Esophagus squamous epithelium (tissue), 5 donors: ENCODE measurements at places on chromosomes 5 and 9.

DNA sequence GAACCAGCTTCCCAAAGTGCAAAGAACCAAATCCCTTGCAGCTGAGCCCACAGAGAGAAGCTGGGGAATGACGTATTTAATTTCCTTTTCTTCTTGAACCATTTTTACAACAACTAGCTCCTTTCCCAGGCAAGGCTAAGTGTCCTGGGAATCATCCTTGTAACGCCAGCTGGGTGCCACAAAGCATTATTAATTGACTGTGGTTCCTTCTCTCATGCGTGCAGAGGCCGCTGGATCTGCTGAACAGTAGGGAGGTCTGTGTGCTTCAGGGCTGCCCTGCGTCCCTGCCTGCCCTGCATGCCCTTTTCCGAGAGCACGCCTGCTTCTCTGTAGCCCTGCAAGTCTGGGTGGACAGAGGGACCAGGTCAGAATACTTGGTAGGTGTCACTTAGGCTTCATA, 124.1 kb upstream of the OTULINL start:
- DNase-seq, result no peak

- DNase-seq, result no peak
Measured at GRCh38 chr5:154214371-154215106, 24.0 kb downstream of the GALNT10 start.

DNA sequence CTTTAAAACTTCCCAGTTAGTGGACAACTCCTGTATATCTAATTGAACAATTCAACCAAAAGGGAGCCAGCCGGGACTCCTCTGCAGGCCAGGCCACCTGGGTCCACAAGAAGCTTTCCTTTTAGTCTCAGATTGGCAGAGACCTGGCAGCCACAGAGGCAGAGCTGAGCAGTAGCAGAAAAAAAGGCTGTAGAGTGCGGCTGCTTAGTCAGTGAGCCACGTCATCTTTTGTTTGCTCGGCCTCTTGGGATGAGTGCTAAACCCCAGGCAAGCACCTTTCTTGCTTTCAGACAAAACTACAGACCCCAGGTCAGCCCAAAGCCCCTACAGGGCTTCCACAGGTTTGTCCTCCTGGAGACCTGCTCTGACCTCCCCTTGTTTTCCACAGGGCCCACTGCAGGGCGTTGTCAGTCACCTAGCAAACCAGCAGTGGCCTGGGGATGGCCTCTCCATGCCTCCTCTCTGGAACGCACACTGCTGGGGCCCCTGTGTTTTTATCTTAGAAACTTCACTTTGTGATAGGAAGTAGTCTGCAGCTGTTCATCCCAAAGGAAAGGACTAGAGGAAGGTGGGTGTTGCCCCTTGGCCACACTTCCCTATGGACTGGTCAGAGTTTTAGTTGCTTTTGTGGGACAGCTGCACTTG, 49.9 kb downstream of the SHB start:
- no peak for DNase-seq

DNA sequence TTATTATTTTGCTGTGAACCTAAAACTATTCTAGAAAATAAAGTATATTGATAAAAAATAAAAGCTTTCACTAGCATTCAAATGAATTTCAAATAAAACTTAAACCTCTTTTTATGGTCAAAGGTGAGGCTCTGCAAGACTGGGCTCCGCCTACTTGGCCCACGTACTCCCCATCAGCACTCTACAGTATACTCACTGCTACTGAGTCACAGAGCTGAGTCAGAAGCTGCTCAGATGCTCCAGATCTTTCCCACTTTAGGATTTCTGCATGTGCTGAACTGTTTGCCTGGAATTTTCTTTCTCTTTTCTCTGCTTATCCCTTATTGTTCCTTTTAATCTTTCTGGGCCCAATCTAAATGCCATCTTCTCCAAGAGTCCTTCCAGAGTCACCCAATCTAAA, 331.9 kb upstream of the CCNG1 start:
- DNase-seq, result no peak

DNA sequence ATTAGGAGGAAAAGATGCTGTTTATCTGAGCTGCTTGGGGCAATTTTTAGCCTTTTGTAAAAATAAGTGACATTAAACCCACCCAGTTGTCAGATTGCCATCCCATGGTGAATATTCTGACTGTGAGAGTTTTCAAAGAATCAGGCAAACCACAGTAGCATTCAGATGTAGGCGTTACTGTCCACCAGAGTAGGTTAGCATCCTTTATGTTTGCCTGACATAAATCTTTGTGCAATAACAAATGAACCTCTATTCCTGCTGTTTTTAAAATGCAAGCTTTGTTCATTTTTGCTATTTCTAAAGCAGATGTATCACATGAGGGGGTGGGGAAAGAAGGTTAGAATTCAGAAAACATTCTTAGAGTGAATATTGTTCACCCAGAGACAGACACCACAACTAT, 427.8 kb downstream of the CDH9 start:
- DNase-seq, result no peak

DNA sequence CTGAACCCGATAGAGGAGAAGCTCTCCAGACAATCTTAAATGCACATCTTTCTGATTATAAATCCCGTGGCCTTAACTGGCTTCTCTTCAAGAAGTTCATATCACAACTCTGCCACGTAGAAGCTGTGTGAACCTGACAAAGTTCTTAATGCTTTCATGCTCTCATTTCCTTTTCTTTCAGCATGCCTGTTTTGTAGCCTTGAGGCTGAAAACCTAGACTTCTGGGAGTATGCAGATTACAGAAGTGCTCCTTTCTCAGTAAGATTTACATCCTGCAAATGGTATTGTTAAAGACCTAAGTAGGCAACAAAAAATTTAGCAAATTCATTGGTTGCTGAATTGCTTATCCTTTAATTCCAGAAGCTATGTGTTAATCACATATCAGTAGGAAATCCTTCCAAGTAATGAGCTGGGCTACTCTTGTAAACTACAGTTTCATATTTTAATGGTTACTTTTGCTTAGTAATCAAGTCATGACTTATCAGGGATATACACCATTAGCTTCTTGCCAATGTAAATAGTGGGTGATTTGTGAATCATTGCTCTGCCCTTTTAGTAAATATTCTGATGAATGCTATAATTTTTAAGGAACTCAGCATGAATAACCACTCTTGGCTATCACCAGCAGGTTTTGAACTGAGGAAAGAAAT, 334.7 kb downstream of the FBXL7 start:
- DNase-seq, result no peak

DNA sequence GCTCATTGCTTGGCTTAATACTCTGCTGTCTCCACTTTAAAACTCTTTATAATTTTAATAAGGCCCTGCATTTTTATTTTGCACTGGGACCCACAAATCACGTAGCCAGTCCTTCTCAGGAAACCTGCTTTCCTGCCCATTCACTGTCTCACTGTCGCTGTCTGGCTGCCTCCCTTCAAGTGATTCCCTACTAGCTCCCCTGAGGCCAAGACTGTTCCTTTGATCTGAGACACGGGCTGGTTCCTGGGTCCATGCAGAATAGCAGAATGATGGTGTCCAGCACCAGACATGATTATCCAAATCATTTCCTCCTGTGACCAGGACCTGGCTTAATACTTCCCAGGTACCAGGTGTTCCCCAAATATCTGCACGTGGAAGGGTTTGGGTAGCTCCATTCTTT, 597.1 kb upstream of the KLF4 start:
- no peak for DNase-seq

GRCh38 chr9:123482295-123482968, 126.4 kb downstream of the CRB2 start:
- DNase-seq, result no peak

DNA sequence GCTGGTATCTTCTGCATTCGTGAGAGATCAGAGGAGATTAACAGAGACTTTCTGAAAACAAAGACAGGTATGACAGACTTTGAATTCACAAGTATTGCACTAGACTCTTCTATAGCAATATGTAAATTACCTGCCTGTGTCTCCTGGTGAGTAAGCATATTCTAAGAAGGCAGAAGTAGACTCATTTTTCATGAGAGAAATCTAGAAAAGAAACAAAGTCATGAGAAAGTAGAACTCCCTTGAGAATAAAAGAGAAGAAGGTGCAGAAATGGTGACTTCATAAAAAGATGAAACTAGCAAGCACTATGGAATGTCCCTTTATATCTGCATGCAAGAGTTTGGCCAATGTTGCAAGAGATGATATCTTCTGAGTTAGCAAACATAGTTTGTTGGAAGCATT, 419.8 kb downstream of the DMRT2 start:
- DNase-seq, result no peak

GRCh38 chr9:111572950-111573604, 26.4 kb downstream of the PTGR1 start:
- DNase-seq, result no peak

DNA sequence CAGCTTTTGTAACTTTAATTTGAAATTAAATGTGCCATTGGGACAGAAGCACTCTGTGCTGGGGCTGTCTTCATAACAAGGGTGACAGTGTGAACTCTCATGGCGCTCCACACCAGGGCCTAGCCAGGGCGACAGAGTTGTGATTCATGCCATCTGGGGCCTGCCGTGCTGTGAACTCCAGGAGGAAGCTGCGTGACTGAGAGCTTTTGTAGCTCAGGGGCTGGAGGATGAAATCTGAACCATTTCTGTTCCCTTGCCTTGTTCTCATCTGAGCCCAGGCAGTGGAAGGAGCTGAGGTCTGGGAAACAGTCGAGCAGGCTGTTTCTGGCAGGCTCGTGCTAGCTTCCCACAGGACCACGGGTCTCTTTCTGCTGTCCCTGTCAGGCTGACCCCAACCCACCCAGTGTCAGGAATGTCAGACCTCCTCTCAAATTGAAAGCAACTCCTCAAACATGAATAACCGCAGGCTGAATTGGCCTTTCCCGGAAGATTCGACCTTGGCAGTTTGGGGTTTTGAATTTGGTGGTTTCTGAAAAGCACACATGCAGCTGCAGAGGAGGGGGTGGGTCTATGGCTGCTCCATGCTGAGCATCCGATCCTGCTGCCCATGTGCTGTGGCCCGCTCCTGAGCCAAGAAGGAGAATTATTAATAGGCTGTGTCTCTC, 69.2 kb upstream of the RPS23 start:
- no peak for DNase-seq

DNA sequence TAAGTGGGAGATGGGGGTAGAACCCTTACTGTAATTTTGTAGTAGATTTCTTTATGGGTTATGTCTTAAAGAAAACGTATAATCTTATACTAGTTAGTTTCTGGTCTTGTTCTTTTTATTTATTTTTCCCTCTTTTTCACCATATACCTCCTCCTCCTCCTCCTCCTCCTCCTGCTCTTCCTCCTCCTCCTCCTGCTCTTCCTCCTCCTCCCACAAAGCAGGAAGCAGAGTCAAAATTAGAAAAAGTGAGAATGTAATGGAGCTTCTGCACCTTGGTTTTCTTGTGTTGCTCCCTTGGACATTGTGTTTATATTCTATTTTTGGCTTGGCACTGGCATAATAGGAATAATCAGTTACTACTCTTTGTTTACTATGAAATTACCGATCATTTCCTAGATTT, 4.5 kb downstream of the MACIR start:
- no peak for DNase-seq
